ENCODE measurements at places on chromosomes 16 and 17.

DNA sequence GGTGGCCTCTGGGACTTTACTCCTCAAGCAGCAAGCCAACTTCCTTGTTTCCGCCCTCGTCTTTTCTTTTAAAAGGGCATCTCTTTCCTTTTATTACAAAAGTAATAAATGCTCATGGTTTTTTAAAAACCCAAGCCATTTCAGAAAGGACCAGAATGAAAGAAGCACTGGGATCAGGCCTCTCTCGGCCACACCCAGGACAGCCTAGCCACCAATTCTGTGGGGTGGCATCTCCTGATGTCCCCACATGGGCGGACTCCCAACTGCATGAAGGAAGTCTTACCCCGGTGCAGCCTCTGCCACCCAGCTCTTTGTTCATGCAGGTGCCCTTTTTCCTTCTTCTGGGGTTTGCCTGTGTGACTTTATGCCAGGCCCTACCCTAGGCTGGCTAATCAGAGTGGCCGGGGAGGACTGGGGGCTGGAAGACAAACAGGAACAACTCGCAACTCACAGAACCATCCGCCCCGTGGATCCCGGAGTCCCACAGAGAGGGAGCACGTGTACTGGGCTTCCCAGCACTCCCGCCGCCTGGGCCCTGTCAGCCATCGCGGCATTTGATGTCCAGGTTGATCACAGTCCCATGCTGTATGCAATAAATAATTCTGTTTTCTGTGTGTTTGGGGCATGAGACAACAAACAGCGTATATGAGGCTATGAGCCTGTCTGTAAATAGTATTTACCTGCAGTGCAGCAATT lies 2.6 kb upstream of the RASD1 start:
- no peak for DNase-seq

DNA sequence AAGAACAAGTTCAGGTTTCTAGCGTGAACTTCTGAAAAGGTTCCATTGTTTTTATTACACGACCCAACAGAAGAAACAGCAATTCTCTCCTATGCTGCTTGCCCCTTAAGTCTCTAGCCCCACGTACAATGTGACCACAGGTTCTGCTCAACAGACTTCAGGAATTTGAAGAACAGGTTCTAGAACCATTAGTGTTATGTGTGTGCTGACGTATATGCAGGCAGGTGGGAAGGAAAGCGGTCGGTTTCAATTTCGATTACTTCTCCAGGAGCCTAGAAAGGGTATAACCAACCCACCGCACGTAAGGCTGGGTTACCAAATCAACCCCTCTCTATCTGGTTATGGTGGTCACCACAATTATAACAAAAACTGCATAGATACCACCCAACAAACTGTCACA lies 39.4 kb downstream of the XPO6 start:
- no peak for DNase-seq

DNA sequence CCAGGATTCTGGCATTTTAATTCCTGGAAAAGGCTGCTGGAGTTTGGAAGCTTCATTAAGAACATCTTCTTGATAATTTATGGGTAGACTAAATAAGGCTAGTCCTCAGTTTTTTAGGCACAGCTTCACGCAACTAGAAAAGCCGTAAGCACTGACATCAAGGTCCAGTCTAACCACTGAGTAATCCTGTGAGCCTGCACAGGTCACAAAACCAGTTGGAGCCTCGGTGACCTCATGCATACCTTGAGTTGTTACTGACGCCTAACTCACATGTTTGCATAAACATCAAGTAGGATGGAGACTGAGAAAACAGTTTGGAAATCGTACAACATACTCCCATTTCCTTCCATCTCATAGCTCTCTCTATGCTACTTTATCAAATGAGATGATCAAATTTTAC lies 63.8 kb upstream of the RCVRN start:
- DNase-seq: no peak

GRCh38 chr16:49701789-49702494 lies 154.0 kb downstream of the ZNF423 start:
- DNase-seq: no peak

DNA sequence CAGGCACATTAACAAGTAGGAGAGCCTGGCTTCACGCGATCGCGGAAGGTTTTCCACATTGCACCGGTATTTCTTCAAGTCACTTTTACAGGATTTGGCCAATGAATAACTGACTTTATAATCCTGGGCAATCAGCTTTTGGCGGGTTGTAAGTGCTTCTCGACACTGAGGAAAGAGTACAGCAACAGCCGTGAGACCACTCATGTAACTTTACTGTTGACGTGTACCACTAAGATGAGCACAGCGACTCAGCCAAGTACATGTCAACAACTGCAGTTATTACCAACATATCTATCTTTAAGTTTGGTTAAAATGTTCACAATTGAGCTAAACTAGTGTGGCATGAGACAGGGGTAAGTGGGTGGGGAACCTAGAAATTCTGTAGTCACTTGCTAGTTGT lies 71.7 kb upstream of the CLEC18B start:
- no peak for DNase-seq

DNA sequence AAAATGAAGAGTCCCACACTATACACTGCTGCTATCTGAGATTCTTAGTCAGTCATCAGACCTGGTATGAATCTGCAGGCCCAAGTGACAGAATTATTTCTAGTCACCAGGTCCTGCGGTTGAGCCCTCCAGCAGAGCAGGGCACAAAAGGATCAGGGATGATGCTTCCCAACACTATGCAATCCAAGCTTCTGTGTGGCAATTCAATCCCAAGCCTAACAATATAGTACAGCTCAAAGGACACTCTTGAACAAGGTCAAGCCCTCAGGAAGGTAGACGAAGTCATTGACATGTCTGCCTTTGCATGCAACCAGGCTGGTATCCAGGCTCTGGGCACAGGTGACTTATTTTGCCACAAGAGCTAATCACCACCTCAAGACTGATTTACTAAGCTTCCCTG lies 5.8 kb downstream of the DCUN1D3 start:
- DNase-seq: no peak

- no peak for DNase-seq
These were observed 380.9 kb downstream of the SOX9 start for GRCh38 chr17:72501404-72502370.

DNA sequence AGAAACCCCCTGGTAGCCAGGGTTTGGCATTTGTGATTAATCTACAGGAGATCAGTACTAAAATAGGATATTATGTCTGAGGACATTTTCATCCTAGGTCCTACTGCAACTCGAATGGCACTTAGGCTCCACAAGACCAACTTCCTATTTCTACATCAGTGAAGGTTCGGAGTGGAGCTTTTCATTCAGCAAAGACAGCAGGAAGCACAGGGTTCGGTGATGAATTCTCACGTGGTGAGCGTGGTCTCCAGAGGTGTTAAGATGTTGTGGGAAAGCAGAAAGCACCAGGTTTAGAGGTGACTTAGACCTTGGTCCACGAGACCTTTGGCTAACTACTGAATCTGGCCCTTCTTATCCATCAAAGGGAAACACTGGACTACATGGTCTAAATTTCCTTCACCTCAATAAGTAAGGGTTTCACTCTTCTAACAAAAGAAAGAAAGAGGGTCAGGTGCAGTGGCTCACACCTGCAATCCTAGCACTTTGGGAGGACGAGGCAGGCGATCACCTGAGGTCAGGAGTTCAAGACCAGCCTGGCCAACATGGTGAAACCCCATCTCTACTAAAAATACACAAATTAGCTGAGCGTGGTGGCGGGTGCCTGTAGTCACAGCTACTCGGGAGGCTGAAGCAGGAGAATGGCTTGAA lies 13.9 kb upstream of the HELZ start:
- no peak for DNase-seq

- no peak for DNase-seq
These were observed 78.8 kb upstream of the CDYL2 start for GRCh38 chr16:80883159-80883642.

DNA sequence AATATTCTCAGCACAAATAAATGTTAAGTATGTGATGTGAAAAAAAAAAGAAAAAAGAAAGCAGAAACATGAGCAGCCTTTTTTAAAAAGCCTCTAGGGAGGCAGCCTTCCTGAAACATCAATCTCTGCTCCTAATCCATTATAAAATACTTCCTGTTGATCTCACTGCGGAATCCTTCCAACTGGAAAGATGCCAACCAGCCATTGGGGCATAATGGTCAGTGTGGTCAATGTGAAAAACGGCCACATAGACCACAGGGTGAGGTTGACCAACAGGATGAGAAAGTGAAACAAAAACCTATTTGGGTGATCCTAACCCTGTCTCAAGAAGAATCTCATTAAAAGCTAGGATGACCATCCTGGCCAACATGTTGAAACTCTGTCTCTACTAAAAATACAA lies 26.1 kb upstream of the ABCA8 start:
- DNase-seq: no peak

DNA sequence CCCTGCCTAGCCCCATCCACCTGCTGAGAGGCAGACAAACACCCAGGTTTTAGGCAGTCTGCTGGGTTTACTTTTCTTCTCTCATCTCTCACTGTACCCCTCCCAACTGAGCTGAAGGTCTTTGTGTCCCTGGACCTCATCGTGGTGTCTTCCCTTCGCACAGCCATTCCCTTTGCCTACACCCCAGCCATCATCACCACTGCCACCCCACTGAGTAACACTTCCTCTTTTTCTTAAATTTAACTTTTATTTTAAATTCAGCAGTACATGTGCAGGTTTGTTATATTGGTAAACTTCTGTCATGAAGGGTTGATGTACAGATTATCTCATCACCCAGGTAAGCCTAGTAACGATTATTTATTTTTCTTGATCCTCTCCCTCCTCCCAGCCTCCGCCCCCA lies 188.3 kb upstream of the MON1B start:
- DNase-seq: no peak

- DNase-seq: no peak
These were observed 4.9 kb downstream of the SDK2 start for GRCh38 chr17:73639322-73639721.
